Dermis microvascular lymphatic vessel endothelial cell (primary cell): ENCODE measurements at places on chromosomes 11 and 22. TPM values are rescaled to one million over a fixed set of nuclear protein-coding genes. Genes with fewer than 3 reads are reported as not detected.

DNA sequence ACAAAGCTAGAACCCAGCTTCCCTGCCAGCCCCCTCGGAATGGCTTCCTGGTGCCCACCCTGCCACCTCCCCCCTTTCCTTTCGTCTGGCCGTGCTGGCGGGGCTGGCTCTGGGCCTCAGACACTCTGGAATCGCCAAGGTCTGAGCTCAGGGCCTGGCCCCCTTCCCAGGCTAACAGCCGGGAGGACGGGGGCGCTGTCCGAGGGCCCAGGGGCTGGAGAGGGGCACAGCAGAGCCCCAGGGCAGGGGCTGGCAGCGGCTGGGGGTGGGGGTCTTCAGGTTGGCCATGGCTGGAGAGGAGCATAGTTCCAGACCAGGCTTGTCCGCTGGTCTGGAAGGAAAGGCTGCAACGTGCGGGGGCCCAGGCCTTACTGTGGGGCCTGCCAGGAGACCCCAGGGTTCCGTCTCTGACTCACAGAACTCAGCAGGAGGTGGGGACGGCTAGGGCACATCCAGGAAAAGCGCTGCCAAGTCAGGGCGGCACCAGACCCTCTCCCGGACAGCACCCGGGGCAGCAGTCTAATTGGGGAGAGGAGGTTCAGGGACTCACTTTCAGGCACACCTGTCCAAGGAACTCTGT, 861 bp upstream of the LTBP3 start:
- DNase-seq: no peak

- no peak for DNase-seq
Measured at GRCh38 chr11:45278714-45279113, 7.4 kb downstream of the SYT13 start.

- DNase-seq: no peak
Measured at GRCh38 chr11:119295178-119295577, 21.8 kb downstream of the MCAM start.

GRCh38 chr11:62553080-62553838, 6.7 kb upstream of the AHNAK start:
- DNase-seq: peak; percentile 88

DNA sequence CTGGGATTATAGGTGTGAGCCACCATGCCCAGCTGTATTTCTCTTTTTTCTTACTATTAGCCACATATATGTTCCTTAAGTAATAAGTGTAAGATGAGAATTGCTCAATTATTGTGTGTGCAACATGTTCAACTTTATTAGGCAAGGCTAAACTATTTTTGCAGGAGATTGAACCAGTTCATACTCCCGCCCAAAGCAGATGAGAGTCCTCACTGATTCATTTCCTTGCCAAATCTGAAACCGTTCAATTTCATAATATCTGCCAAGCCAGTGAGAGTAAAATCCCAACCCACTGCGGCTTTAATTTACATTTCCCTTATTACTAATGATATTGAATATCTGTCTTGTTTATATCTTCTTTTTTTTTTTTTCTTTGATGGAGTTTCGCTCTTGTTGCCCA, 48.4 kb downstream of the KCNJ4 start:
- no peak for DNase-seq

Gene RFPL3
- total RNA-seq: not detected in 2 replicates
